ENCODE measurements at places on chromosomes 13 and 19.
A peak's percentile ranks its signal among the peaks of the same experiment; 100 is the strongest.

DNA sequence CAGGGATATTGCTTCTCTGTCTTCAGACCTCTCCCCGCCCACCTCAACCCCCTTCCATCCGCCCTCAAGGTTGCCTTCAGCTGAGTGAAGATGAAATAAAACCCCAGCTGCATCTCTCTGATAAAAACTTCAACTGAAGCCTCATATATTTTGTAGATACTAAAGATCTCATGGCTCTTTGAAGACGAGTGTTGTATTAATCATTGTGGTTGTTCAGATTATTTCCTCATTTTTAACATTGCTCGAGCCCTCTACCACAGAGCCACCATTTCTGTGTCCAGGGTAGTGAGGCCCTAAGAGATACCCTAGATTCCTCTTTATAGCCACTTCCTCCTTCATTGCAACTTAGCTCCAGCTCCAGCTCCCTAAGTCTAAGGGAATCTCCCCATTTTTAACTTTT, 312.8 kb upstream of the ZNF507 start:
- no peak for DNase-seq

- no peak for DNase-seq
Measured at GRCh38 chr13:110450941-110451730, 110.4 kb downstream of the RAB20 start.

- no peak for DNase-seq
Measured at GRCh38 chr13:48162217-48162616, 67.3 kb upstream of the MED4 start.

- DNase-seq = no peak
Measured at GRCh38 chr19:3766520-3766919, 4.0 kb downstream of the MRPL54 start.

DNA sequence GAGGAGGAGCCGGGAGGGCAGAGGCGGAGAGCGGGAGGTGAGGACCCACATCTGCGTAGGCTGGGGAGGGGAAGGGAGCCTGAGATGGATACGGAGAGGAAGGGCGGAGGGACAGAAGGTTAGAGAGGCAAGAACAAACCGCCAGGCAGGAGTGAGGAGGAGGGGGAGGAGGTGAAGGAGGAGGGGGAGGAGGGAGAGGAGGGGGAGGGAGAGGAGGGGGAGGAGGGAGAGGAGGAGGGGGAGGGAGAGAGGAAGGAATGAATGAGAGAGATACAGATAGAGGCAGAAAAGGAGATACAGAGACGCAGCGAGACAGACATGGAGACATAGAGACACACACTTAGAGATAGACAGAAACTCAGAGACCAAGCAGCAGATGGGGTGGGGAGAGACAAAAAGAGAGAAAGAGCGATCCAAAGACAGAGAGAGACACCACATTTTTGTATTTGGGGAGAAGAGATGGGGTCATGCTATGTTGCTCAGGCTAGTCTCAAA, 782 bp upstream of the CA11 start:
- no peak for DNase-seq

DNA sequence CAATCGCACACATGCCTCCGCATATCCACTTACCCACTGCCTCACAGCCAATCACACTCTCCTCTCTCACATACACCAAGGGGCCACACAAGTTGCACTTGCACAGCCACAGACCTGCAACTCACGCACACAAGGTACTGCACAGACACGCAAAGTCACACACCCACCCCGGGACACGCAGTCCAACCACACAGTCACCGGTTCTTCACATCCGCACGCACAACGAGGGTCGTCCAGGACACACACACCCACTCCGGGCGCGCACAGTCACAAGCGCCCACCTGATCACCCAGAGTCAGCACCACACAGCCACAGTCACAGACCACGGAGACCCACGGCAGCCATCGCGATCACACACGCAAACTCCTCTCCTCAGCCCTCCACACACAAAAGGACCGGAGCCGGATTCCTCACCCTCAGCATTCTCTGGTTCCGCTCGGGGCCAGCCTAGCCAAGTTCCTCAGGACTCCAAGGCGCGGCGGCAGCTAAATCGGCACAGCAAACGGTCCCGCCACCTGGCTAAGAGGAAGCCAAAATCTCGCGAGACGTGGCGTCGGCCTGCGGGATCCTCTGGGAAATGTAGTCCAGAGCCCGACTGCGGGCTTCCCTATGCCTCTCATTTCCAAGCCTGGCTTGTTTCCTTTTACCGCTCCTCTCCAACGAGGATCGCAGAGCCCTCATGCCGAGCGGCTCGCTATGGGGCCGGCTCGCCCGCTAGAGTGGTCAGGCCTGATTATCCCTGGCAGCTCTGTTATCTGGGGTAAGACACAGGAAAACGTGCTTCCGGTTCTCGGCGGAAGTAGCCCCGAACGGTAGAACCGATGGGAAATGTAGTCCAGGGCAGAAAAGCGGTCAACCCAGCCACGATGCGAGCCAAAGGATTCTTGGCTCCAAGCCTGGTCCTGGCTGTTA, at the start of gene ZNF850:
Gene ZNF850 (minus strand): TSS at position 497 of the 912 bp plus-strand sequence. CDS start 10,201 bp downstream, outside the sequence.
- DNase-seq = peak; percentile 97

Data from caudate nucleus (tissue), 63 donors.